ENCODE measurements at places on chromosomes 3 and 15.

DNA sequence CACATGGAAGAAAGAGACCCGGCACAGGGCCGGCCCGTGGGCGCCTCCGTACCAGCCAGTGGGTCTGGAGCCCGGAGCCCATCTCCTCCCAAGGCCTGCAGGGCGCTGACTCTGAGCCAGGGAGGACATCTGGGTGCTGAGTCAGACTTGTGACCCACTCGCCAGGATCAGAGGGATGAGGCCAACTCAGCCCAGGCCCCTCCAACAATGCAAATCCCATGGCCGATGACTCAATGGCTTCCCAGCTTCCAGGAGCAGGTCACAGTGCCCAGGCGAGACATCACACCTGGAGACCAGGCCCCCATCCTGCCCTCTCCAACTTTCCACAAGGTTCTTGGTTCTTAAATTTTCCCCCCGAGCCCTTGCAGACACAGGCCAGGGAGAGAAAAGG lies 95.1 kb downstream of the LRIG1 start:
- DNase-seq: no peak

DNA sequence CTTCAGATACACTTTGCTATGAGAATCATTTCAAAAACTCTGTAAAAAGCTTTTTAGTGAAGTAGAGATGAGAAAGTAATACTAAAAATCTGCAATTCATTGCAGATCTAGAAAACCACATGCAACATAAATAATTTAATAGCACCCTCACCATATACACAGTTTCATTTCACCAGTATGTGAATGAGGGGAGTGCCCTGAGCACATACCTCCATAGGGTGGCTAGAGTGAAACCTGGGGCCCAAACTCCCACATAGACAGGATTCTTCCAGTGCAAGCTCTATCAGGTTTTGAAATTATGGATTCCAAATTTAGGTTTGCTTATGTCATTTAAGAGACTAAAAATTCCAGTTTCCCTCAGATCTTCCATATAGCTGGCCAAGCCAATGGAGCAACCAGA lies 973.4 kb upstream of the CFAP20DC start:
- no peak for DNase-seq

GRCh38 chr15:39944726-39945125 lies 10.8 kb downstream of the EIF2AK4 start:
- no peak for DNase-seq

- no peak for DNase-seq
Measured at GRCh38 chr3:15049584-15049983, 15.5 kb downstream of the MRPS25 start.

GRCh38 chr15:38474155-38474757 lies 20.3 kb downstream of the FAM98B start:
- DNase-seq: no peak

DNA sequence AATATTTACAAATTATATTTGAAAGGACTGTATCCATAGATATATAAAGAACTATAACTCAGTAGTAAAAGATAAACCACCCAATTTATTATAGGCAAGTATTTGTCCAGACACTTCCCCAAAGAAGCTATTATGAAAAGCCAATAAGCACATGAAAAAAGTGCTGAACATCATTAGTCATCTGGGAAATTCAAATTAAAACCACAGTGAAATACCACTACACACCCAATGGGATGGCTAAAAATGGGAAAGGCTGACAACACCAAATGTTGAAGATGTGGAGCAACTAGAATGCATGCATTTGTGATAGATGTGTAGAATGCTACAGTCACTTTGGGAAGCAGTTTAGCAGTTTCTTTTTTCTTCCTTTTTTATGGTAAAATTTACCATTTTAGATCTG lies 147.0 kb downstream of the PDE8A start:
- no peak for DNase-seq

GRCh38 chr15:43286074-43286473 lies 19.3 kb upstream of the TGM5 start:
- DNase-seq: no peak

- DNase-seq: no peak
Measured at GRCh38 chr15:47820057-47820746, 102.9 kb downstream of the SEMA6D start.

GRCh38 chr3:132549890-132550578 lies 47.0 kb upstream of the ACKR4 start:
- DNase-seq: no peak

DNA sequence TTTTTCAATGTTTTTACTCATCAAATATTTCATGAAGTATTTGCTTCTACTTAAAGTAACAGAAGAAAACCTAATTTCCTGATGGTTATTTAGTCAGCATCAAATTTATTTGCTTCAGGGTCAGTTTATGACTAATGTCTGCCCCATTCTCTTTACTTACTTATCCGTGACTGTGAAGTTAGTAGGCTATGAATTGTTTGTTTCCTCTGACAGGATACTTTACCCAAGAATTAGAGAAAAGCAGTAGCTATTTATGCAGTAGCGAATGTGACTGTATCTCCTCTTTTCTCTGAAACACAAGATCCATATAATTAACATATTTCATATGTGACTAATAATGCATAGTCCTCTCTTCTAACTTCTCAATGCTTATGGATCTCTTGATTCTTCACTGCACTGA lies 329.9 kb upstream of the ROBO1 start:
- DNase-seq: no peak

DNA sequence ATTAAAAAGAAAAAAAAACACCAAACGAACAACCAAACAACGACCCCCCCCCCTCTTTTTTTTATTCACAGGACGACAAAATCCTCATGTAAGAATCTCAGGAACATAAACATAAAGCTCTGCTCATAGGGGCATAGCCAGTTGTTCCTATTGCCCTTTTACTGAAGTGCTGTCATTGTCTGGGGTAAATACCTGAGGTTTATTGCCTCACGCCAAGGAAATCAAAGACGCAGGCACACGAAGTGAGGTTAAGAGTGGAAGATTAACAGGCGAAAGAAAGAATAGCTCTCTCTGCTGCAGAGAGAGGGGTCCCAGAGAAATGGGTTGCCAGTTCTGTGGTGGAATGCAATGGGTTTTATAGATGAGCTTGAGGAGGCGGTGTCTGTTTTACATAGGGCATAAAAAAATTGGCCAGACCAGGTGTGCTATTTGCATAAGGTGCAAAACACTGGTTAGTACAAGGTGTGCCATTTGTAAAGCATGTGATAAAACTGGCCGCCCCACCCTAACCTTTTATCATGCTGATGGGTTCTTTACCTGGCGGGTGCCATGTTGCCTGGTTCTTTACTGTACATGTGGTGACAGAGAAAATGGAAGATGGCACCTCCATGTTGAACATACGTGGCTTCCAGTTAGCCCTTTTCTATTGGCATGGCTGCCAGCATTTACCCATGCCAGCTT lies 257.6 kb upstream of the ZPLD1 start:
- DNase-seq: no peak

DNA sequence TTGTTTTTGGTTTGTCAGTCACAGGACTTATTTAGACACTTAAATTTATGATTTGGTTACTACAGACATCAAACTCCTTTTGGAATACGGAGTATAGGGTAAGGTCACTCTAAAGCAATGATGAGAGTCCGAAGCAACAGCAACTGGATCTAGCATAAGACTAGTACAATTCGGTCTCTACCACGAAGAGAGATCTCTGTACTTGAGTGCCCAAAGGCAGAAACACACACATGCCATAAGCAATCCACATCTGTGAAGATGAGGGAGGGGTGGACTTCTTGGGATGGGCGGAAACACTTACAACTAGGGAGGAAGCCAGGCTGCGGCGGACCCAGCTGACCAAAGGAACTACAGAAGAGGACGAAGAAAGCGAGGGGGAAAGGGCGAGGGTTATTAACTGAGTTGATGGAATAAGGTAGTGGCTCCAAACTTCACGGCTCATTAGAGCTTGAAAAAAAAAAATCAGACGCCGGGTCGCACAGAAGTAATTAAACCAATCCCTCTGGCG lies 595 bp downstream of the DPH6 start:
- DNase-seq: no peak

DNA sequence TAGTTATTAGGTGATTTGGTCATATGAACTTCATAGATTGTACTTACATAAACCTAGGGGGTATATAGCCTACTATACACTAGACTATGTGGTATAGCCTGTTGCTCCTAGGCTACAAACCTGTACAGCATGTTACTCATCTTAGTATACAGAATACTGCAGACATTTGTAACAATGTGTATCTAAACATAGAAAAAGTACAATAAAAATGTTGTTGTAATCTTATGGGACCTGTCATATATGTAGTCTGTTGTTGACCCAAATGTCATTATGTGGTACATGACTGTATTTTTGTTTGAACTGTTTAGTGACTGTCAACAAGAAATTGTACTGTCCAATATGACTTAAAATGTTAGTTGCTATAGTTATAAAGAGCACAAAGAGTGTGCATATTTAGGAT lies 69.8 kb downstream of the TCF12 start:
- DNase-seq: no peak

GRCh38 chr3:159764490-159765029 lies 224.1 kb upstream of the IL12A start:
- DNase-seq: no peak

GRCh38 chr3:172079326-172079976 lies 40.1 kb downstream of the FNDC3B start:
- DNase-seq: no peak

DNA sequence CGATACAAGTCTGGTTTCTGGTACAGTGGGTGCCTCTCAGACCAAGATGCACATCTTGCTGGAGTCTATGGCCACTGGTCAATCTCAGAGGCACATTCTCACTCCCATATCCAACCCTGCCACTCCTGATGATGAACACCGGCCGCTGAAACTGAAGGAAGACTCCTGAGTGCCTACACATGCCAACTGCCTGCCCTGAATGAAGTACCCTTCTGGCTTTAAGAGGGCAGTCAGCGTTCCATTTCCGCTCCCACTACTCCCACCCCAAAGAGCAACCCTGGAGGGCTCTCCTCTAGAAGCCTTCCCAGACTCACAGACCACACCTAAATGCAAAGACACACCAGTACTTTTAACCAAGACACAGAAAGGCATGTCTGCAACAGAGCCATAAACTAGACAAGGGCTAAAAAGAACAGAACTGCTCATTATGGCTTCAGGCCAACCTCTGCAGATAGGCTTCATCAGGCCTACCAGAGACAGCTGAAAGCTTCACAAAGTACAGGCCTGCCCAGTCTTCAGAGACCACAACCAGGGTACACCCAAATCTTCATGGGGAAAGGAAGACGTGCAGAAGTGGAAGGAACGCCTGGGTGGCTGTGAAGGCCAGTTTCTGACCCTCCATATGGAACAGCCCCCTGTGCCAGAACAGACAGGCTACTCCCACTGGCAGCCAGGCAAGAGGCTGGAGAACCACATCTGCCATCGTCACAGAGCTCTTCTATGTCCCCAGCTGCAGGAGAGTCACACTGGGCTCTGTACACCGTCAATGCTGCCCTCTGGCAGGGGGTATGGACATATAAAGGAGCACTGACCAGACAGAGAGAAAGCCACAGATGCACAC lies 14.3 kb downstream of the ANP32A start:
- no peak for DNase-seq

GRCh38 chr15:63381301-63382204 lies at the start of gene CA12:
TSS of gene CA12 (minus strand) at chr15:63381846. CDS start at chr15:63381720, 126 bp downstream.
- no peak for DNase-seq

DNA sequence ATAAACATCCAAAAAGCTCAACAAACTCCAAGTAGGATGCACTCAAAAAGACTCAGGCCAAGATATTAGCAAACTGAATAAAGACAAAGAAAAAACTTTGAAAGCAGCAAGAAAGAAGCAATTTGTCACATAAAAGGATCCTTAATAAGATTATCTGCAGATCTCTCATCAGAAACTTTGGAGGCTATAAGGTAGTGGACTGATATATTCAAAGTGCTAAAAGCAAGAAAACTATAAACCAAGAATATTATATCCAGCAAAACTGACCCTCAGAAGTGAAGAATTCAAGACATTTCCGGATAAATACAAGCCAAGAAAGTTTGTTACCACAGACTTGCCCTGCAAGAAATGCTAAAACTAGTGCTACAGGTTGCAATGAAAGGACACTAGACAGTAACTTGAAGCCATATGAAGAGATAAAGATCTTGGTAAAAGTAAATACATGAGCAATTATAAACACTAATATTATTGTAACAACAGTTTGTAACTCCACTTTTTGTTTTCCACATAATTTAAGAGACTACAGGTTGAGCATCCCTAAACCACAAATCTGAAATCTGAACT lies 23.6 kb downstream of the C3orf33 start:
- DNase-seq: no peak

DNA sequence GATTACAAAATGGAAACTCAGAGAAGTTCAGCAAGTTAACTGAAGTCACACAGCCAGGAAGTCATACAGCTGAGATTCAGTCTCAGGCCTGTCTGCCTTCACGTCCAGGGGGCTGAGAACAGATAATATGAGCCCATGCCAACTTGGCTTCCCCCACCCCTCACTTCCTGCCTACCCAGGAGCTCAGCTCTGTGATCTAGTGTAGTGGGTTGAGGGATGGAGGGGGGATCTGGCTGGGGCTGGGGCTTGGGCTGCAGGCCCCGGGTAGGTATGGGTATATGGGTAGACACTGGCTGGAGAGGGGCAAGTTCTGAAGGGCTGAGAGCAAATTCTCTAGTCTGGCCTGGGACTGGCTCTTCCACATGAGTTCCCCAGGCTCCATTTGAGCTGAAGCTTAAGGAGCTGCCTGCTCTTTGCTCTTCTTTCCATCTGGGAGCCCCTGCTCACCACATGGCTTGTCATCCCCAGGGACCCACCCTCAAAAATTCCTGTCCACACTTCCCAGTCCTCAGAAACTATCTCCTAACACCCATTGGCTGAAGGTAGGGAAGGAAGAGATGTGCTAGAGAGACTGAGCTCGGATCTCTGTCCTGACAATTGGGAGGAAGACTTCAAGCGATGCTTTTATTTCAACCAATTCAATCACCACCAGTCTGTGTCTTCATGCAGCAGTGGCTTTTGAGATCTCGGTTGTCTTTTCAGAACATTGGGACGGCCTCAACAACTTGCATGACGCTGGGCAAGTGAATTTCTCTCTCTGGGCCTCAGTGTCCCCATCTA lies 2.0 kb downstream of the RASGRF1 start:
- DNase-seq: no peak

DNA sequence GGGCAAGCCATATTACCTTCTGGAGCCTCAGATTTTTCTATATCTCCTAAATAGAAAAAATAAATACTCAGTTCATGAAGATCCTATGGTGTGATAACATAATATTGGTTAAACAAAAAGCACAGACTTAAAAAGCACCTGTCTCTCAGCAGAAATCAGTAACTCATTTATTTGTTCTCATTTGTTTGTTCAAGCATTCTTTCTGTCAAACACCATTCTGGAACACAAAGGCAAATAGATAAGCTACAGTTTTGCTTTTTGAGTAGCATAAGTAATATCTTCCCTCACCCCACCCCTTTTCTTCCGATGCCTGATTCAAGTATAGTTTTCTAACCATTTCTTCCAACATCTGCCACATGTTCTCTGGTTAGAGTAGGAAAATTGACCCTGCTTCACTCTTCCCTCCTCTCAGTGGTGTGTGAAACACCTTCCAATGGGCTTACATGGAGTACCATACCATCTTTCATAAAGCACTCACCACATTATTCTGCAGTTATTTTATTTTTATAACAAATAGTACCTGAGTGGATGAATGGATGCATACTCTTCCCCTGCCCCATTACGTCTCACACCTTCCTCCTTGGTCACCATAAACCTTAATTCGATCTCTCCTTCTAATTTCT lies 8.4 kb upstream of the IL1RAP start:
- DNase-seq: no peak
